WTC11 (cell line): ENCODE measurements at places on chromosomes 1 and 21.

- DNase-seq: peak; percentile 68
These were observed 434 bp downstream of the EVA1B start for GRCh38 chr1:36322786-36323635.

DNA sequence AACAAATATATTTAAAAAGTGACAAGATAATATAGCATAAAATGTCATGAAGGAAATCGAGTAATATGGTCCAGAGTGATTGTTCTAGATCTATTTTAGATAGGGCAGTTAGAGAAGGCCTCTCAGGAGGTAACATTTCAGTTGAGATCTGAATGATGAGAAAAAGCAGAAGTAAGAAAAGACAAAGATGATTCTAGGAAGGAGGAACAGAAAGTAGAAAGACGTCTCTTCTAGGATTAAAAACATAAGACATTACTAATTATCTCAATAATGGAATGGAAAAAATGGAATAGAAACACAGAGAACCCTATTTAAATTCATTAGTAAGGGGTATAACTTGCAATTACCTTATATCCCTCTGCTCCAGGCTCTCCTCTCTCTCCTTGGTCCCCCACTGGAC lies 130.0 kb upstream of the ZNHIT6 start:
- no peak for DNase-seq

DNA sequence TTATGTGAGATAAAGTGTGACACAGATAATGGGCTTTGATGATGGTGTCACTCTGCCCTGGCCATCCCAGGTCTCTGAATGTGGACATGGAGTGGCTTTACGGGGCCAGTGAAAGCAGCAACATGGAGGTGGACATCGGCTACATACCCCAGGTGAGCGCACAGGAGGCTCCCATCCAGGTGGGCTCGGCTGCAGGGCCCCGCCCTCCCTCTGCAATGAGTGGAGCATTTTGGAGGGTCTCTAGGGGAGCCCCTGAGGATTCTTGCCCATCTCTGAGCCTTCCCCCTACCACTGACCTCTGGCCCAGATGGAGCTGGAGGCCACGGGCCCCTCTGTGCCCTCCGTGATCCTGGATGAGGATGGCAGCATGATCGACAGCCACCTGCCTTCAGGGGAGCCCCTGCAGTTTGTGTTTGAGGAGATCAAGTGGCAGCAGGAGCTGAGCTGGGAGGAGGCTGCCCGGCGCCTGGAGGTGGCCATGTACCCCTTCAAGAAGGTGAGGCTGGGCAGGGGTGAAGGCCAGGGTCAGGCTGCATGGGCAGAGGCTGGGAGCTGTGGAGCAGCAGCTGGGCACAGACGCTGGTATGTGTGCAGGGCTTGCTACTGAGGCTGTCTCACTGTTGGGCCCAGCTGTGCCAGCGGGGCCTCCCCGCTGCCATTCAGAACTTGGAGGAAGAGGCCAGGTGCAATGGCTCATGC lies 8.2 kb upstream of the MTFR1L start:
- no peak for DNase-seq

GRCh38 chr1:100703716-100704115 lies 15.8 kb upstream of the VCAM1 start:
- DNase-seq: no peak

DNA sequence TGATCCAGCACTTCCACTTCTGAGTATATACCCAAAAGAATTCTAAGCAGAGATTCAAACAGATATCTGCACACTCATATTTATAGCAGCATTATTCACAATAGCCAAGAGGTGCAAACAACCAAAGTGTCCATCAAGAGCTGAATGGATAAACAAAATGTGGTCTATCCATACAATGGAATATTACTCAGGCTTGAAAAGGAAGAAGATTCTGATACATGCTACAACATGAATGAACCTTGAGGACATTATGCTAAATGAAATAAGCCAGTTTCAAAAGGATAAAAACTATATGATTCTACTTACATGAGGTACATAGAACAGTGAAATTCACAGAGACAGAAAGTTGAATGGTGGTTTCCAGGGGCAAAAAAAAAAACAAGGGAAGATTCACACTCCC lies 88.9 kb downstream of the CCDC185 start:
- DNase-seq: no peak

DNA sequence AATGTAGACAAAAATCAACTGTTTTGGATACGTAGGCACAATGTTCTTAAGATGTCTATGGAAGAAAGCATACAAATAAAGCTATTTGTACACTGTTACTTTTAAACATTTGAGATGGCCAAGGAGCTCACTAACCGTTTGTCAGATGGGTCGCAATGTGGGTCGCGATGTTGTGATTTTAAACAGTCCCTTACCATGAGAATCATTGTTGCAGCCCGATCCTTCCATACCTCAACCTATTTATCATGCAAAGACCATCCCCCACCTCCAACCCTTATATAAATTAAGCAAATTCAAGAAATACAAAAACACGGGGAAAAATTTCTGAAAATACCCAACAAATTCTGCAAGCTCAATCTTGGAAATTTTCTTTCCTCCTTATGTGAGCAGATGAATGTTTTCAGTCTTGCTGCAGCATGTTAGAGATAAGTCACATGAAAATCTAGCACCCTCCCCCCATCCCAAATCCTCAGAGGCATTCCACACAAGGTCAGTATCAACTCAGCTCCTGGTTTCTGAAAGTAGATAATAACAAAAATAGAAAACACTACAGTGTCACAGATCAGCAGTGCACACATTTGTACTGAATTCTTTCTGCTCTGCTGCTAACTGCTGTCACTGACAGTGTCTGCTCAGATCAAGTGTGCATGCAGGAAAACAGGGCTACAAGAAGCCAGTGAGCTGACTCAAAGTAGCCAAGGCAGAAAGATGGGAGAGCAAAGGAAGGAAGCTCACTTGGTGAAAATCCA lies 92.9 kb upstream of the TTC39A start:
- no peak for DNase-seq

- no peak for DNase-seq
These were observed 80.3 kb downstream of the TTC3 start for GRCh38 chr21:37153196-37153934.
